ENCODE measurements at places on chromosomes 1 and 21. TPM values are rescaled to one million over a fixed set of nuclear protein-coding genes. Genes with fewer than 3 reads are reported as not detected.

Gene RHOU
- 0.04 TPM for total RNA-seq

Gene VWA5B1
- total RNA-seq = not detected

Gene SLAMF6
- total RNA-seq = 1.0 TPM

Gene GBP3
- total RNA-seq = not detected

Gene L1TD1
- 0.09 TPM for total RNA-seq

Gene APCS
- total RNA-seq = 0.29 TPM

Gene AGPAT3
- total RNA-seq = 90.1 TPM

Gene SDC3
- total RNA-seq = 44.1 TPM

Gene GPR25
- total RNA-seq = not detected

Gene TSPEAR
- total RNA-seq = not detected

Gene VPS26C
- 41.8 TPM for total RNA-seq

Gene LAPTM5
- total RNA-seq = 30.3 TPM

Data from K562 (cell line).